ENCODE measurements at places on chromosomes 3 and 15.

GRCh38 chr15:53588773-53589172, 170.7 kb downstream of the WDR72 start:
- DNase-seq, result no peak

GRCh38 chr3:34421762-34422161, 623.3 kb downstream of the PDCD6IP start:
- no peak for DNase-seq

GRCh38 chr3:56321892-56322291, 146.4 kb downstream of the ERC2 start:
- DNase-seq, result no peak

DNA sequence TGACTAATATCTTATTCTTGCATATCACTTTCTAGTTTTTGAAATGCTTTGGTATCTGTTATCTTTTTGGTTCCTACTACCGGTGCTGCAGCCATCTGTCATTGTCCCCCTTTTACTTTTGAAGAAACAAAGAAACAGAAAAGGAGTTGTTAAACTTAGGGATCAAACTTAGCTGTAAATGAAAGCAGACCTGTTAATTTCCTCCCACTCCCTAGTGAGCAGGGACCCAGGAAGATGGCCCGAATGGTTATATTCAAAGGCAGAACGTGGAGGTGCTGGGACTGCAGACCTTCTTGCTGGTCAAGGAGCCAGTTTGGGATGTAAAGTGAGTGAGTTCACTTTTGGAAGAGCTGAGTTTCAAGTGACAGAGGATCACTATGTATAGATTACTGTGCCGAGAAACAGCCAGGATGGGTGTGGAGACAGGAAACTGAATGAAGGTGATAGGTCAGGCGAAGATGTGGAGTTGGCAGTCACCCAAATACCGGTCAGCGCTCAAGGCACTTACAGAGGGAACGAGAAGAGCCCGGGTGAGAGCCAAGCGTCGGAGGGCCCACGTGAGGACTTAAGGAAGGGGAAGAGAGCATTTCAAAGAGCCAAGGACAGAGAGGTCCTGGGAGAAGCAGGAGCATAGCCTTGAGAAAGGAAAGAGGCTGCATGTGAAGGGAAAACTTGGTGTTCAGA, 20.1 kb downstream of the KBTBD8 start:
- no peak for DNase-seq

DNA sequence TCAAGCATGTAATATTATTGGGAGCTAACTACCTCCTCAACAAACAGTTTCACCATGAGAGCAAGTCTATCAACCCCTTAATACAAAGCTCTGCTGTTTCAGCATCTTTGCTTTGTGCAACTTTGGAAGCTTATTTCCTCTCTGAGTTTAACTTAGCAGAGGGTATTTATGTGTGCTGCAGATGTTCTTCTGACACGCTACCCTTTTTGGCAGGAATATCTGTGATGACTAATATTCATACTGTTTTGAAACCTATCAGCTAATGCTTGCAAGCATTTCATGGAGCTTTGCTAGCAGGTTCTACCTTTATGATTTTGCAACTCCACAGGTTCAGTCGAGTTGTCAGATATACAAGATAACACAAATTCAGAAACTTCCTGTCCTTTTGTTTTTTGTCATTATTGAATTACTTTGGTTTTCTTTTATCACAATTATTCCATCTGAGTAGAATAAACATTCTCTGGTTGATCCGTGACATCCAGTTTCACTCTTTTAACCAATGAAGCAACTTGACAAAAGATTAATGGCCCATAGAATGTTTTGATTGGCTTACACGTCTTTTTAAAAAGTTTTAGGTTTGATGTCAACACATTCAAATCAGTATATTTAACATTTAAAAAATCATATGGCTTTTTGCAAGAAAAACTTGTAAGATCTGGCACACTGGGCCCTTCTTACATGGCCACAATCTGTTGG, 1.7 kb upstream of the SLC9A9 start:
- DNase-seq, result peak; percentile 61

DNA sequence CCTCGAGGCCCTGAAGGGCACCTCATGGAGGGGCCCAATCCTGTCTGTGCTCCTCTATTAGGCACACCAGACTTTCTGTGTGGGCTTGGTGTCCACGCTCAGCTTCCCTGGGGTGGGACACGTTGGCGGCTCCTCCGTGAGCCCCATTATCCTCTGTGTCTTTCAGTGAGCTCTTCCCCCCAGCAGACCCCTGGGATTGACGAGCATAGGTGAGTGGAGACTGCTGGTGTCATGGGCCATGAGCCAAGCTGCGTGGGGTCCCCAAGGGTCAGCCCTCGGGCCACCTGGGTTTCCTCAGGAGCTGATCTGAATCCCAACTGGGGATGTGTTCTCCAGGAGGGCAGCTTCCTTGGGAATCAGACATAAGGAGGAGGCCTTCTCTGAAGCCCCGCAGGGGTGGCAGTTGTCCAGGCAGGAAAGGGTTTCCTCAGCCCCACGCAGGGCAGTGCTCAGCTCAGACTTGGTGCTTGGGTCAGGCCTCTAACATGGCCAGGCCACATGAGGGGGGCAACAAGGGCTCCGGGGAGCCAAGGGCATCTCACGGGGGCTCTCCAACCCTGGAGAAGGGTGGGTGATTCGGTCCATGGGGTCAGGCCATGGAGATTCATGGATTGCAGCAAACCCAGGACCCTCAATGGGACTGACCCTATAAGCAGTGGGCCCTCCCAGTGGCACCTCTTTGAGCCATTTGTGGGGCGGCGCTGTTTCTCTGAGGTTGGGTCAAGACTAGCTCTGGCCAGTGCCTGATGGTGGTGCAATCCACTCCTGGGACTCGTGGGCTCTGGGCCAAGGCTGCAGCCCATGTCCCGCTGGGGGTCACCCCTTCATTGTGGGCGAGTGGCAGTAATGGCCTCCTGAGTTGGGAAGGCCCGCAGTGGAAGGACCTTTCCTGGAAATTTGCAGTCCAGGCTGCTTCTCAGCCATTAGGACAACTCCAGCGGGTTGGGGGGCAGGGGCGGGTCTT, 222.5 kb downstream of the SNRPN start:
- DNase-seq, result no peak
